ENCODE measurements at places on chromosomes 13 and 19.

DNA sequence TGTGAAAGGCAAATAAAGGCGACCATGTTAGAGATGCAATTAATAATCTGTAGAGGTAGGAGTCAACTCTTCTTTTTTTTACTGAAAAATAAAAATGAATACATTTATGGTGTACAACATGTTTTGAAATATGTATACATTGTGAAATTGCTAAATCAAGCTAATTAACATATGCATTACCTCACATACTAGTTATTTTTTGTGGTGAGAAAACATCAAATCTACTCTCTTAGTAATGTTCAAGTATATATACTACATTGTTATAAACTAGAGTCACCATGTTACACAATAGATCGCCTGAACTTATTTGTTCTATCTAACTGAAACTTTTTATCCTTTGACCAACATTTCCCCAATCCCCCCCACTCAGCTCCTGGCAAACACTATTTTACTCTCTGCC is 143.2 kb downstream of the POU4F1 start:
- no peak for DNase-seq

- DNase-seq = no peak
Measured at GRCh38 chr13:78100486-78100885, 181.9 kb upstream of the EDNRB start.

GRCh38 chr13:85286081-85286480 is 513.1 kb downstream of the SLITRK6 start:
- DNase-seq = no peak

GRCh38 chr13:90120026-90120425 is 1227.5 kb upstream of the MIR17HG start:
- DNase-seq = no peak
